ENCODE measurements at places on chromosomes 2 and 18. TPM values are rescaled to one million over a fixed set of nuclear protein-coding genes. Genes with fewer than 3 reads are reported as not detected.

ZNF892 gene
- 1.9 TPM for total RNA-seq

TMEM17 gene
- 0.46 TPM for total RNA-seq

ERMN gene
- total RNA-seq: 0.11 TPM

CYTIP gene
- 5.1 TPM for total RNA-seq

MYL1 gene
- total RNA-seq: not detected

REG3G gene
- total RNA-seq: not detected

ESPNL gene
- 0.06 TPM for total RNA-seq

RAPH1 gene
- total RNA-seq: 47.4 TPM

HOXD13 gene
- total RNA-seq: 0.15 TPM

LRATD1 gene
- total RNA-seq: 136 TPM

RGPD8 gene
- total RNA-seq: 10.7 TPM

NYAP2 gene
- not detected for total RNA-seq

UGT1A8 gene
- total RNA-seq: 19.3 TPM

BMP10 gene
- not detected for total RNA-seq

CSRNP3 gene
- total RNA-seq: 2.7 TPM

UGT1A4 gene
- total RNA-seq: 4.0 TPM

GRCh38 chr2:24050041-24050979 is 769 bp downstream of the FKBP1B start:
- DNase-seq: peak; percentile 27

GRCh38 chr2:47269316-47270232 is 114.5 kb upstream of the STPG4 start:
- peak; percentile 65 for DNase-seq

DNA sequence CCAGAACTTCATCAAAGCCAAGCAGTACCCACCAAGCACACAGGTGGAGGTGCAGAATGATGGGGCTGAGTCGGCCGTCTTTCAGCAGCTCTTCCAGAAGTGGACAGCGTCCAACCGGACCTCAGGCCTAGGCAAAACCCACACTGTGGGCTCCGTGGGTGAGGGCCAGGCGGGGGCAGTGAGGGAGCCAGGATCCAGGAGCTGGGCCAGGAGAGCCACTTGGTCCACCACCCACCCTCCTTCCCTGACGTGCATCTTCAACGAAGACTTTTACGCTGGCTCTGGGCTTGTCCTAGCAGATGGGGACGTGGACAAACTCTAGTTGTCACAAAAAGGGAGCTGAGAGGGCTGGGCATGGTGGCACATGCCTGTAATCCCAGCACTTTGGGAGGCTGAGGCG is 11.8 kb downstream of the VIL1 start:
- no peak for DNase-seq

DNA sequence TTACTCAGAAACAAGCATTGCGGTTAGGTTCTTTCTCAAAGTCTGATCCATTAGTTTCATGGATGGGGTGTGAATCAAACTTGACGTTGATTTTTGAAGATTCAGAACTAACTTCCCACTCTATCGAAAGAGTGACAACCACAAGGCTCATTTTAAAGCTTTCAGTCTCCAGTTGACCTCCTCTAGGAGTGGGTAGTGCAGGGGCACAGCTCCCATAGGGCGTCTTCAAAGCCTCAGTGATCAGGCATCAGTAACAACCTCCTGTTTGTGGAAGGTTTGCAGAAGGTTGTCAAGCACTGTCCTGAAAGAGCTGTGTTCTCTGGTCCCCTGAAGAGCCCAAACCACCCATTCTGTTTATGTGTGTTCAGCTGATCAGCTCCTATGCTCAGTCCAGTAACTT is 10.2 kb downstream of the MTCL1 start:
- no peak for DNase-seq

GRCh38 chr2:221124532-221125240 is 447.4 kb downstream of the EPHA4 start:
- no peak for DNase-seq

GRCh38 chr18:63233334-63233733 is 86.2 kb downstream of the BCL2 start:
- no peak for DNase-seq

GRCh38 chr2:181036848-181037603 is 56.6 kb downstream of the UBE2E3 start:
- DNase-seq: no peak

DNA sequence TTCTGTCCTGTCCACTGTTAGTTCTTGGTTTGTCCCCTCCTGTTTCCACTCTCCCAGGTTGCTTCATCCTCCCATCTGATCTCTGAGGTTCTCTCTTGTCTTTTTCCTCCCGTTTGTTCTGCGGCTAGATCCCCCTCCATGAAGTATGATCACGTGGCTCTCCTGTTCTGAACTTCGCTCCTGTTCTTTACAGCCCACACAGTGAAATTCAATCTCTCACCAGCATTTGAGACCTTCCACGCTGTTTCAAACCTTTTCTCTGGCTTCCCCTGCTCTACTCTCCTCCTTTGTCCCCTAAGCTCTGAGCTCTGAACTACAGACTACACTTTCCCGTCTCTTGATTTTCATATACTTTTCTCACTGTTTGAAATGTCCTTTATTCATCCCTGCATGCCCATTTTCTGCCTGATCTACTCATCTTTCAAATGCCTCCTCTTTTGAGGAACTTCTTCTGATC is 83.5 kb downstream of the OSBPL6 start:
- DNase-seq: no peak

DNA sequence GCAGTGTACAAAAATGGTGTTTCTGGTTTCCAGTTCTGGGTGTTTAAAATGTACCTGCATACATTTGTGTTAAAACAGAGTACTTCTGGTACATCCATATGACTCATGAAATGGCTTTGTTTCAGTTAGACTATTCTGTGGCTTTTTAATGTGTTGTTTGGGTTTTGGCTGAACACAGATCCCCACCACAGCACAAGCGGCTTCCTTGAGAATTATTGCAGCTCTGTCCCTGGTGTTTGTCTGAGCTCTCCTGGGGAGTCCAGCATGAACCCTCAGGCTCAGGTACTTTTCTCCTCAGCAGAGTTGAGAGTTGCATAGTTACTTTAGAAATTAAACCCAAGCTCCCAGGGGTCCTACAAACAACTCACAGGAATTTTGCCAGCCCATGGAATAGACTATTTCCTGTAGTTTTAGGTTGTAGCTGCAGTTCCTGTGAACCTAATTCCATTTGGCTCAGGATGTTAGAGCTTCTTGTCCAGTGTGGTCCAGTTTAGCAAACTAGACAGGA is 64.8 kb upstream of the EML6 start:
- no peak for DNase-seq

DNA sequence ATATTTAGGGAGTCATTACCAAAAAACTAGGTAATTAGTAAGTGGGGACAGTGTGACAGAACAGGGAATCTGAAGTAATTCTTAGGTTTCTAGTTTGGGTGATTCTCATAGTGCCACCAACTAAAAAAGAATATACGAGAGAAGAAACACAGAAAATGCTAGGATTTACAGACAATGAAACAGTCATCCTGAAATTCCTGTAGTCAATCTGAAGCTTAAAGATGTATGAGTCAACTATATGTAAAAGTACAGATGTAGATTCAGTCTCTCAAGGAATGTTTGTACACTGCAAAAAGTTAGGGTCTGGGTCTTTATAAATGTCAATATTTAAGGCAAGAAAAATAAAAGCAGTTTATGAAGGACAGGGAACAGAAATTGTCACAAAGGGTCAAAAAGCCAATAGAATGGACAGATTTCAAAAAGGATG is 107.0 kb downstream of the STRN start:
- DNase-seq: no peak

- DNase-seq: no peak
Measured at GRCh38 chr18:59624369-59624765, 72.9 kb downstream of the CCBE1 start.

DNA sequence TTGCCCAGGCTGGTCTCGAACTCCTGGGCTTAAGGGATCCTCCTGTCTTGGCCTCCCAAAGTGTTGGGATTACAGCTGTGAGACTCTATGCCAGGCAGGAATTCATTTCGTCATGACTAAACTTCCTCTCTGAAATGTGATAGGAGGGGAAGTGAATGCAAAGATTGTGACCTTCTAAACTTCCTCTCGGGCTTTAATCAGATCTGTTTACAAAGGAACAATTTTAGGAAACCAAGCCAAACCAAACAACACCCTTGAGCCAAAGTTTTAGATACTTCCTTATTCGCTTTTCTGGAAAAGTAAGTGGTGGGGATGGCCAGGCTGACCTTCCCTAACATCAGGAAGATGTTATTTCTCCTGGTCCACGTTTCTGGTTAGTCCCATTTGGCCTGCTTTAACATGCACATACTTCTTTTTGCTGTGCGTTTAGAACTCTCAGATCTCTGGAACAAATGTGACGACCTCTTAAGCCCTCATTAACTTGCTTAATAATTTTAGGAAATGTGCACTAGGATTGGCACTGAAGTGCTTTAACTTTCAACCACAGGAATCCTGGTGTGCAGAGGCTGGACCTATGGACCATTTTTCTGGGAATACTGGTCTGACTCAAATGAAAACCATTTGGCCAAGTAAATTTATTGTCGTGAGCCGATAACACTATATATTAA is 33.2 kb upstream of the YES1 start:
- no peak for DNase-seq

DNA sequence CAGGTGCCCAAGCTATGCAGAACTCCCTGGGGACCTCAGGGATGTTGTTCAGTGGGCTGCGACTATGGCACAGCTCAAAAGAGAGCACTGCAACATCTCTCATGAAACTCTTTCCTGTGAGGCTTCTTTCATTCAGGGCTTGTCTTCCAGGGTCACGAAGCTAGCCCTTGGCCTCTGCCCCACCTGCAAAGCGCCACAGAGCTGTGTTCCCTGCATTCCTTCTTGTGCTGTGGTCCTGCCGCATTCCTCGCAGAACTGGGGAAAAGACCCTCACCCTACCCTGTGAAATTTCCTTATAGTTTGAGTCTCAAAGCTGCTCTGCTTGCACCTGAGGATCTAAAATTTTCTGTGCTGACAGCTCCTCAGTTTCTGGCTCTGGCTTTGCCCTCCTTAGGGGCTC is 26.3 kb upstream of the ITGB6 start:
- no peak for DNase-seq

DNA sequence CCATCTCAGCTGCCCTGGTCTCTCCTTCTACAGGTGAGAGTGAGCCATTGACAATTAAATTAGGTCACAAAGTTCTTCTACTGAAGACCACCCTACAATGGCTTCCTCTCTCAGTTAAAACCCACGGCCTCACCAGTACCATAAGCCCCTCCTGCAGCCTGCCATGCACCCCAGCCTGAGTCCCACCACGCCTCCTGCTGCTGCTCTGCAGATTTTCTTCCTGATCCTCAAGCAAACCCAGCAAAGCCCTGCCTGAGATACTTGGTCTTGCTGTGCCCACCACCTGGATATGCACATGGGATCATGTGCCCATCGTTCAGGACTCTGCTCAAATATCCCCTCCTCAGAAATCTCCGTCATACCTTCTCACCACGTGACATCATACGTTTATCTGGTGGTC is 696.6 kb downstream of the RNF144A start:
- DNase-seq: no peak

GRCh38 chr2:20838016-20838415 is 15.1 kb upstream of the LDAH start:
- no peak for DNase-seq

DNA sequence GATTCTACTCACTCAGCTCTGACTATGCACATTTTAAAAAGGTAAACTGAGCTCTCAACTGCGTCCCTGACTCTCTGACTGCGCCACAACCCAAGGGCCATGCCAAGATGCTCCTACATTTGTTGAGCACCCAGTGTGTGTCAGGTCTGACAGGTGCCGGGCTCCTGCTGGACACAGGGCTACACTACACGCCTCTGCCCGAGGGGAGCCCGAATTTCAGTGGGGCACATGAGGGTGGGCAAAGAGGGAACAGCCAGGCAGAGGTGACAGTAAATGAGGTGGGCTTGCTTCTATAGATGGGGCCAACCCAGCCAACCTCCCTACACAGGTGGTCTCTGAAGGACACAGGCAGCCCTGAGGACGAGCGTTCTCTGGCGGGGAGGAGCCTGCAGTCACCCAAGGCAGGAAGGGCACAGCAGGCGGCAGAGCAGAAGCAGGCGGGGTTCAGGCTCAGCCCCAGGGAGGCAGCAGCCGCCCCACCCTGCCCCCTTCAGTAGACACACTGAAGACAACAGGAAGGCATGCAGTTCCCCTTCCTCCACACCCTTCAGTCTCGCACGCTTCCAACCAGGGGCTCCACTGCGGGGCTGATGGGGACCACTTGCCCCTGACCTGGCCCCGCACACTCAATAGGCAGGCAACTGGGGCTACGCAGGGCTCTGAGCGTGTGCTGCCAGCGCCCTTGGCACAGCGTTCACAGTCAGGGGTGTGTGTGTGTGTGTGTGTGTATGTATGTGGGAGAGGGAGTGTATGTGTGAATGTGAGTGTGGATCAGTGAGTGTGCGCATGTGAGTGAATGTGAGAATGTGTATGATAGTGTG is 98.4 kb downstream of the UXS1 start:
- no peak for DNase-seq

- DNase-seq: peak; percentile 13
Measured at GRCh38 chr2:226423498-226423960, 376.1 kb downstream of the IRS1 start.

DNA sequence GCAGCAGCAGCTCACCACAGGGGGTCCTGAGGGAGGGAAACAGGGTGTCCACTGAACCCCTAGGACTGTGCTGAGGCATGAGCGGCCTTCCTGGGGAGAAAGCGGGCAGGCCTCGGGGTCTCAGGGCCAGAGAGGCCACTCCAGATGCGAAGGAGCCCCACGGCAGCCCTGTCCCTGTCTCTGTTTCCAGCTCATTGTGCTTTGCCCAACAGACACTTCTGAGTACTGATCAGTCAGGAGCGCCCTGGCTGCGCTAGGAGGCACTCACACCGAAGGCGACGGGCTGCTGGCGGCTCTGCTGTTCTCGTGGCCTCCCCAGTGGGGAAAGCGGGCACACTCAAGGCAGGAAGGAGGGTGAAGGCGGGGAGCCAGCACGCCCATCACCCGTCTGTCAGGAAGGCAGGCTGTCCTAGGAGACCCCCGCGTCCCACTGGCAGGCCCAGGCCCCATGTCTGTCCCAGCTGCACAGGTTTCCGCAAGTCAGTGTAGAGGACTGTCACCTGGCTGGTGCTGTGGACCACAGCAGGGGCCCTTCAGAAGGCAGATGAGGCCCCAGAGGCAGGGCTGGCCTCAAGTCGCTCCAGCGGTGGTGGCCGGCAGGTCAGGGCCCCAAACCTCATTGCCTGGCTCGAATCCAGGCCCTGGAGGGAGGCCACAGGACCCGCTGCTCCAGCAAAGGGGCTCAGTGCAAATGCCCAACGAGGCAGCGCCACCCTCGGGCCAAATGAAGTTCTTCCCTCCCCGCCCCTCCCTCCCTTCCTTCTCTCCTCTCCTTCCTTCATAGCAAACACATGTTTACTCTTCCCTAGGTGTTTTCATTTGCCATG is 6.8 kb downstream of the ESPNL start:
- peak; percentile 70 for DNase-seq

GRCh38 chr2:188659656-188660406 is 314.3 kb upstream of the COL3A1 start:
- DNase-seq: no peak

- peak; percentile 31 for DNase-seq
Measured at GRCh38 chr2:70104231-70105111, 17.2 kb downstream of the PCBP1 start.

DNA sequence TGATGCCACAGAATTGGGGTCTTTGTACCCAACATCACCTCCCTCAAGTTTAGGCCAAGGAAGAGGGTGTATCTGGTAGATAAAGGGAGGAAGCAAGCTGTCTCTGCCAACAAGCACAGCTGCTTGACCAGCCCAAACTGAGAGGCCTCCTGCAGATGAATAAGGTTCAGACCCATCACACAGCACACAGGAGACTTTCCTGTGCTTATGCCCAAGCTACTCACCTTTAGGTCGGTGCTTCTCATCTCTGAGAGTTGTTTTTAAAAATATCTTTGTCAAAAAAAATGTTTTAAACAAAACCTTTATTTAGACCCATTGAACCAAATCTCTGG is 24.7 kb upstream of the SP3 start:
- DNase-seq: no peak

- DNase-seq: no peak
Measured at GRCh38 chr2:104733226-104733943, 120.5 kb upstream of the POU3F3 start.
